ENCODE measurements at places on chromosomes 7 and 10.

GRCh38 chr10:71743089-71743838 lies 23.7 kb upstream of the C10orf105 start:
- no peak for DNase-seq

- no peak for DNase-seq
Observed at GRCh38 chr10:132248455-132249225, 59.1 kb downstream of the STK32C start.

- no peak for DNase-seq
Observed at GRCh38 chr10:124299696-124300095, 119.0 kb downstream of the OAT start.

- DNase-seq = peak; percentile 24
Observed at GRCh38 chr7:130276796-130277762, 10.4 kb downstream of the CPA2 start.

GRCh38 chr10:100826983-100827818 lies 81.8 kb downstream of the PAX2 start:
- DNase-seq = no peak

GRCh38 chr10:30354669-30355068 lies 5.6 kb upstream of the MTPAP start:
- DNase-seq = no peak

- no peak for DNase-seq
Observed at GRCh38 chr10:11602358-11602757, 9.1 kb downstream of the USP6NL start.

GRCh38 chr10:6711881-6712280 lies 131.8 kb upstream of the PRKCQ start:
- DNase-seq = no peak

- no peak for DNase-seq
Observed at GRCh38 chr10:115777646-115778045, 495.4 kb downstream of the GFRA1 start.

- DNase-seq = no peak
Observed at GRCh38 chr7:80526472-80526871, 14.6 kb upstream of the GNAT3 start.

GRCh38 chr7:17948526-17949238 lies 8.4 kb upstream of the SNX13 start:
- DNase-seq = no peak

DNA sequence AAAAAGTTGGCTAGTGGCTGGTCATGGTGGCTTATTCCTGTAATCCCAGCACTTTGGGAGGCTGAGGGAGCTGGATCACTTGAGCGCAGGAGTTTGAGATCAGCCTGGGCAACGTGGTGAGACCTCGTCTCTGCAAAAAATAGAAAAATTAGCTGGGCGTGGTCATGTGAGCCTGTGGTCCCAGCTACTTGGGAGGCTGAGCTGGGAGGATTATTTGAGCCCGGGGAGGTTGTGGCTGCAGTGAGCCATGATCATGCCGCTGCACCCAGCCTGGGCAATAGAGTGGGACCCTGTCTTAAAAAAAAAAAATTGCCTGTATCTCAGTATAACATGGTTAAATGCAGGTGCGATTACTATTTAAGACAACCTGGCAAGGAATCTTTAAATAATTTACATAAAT lies 61.0 kb downstream of the ADD3 start:
- no peak for DNase-seq

DNA sequence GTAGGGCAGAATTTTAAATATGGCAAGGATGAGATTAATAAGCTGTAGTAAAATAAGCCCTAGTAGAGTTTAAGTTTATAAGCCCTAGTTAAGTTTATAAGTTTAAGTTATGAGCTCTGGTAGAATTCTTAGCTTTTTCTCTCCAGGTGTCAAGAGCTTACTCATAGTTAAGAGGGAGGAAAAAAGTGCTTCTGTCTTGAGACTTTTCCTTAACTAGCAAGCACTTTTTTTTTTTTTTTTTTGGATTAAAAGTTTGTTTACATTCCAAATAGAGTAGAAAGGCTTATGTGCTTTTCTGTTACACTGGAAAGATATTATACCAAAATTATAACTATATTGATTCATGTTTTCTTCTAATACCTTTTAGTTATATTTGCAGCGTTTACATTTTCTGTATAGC lies 25.5 kb upstream of the MPP7 start:
- no peak for DNase-seq

GRCh38 chr7:30596721-30597120 lies 2.0 kb downstream of the GARS1 start:
- DNase-seq = no peak

- no peak for DNase-seq
Observed at GRCh38 chr7:135290594-135290993, 57.0 kb downstream of the STRA8 start.

GRCh38 chr7:138945821-138946220 lies 35.4 kb downstream of the KIAA1549 start:
- no peak for DNase-seq

DNA sequence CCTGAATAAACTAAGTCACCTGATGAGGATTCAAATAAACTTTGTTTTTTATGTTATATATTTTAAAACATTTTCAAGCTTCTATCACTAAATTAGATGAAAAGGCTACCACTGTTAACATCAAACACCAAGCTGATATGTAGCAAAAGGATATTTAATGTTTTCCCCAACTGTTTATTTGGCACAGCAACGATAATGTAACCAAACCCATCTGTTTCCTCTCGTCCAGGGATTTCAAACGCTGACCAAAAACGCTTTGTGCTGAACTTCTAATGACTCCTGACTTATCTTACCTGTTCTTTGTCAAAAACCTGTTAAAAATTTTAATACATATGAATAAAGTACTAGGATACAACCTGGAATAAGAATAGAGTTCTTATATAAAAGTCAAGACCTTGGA lies 30.5 kb downstream of the DCLRE1A start:
- no peak for DNase-seq

Data from NCI-H446 (cell line).